Small intestine (tissue), 16 donors: ENCODE measurements at places on chromosomes 12 and 14.
A peak's percentile ranks its signal among the peaks of the same experiment; 100 is the strongest.

- DNase-seq, result no peak
Measured at GRCh38 chr14:105080161-105080560, 14.9 kb upstream of the GPR132 start.

GRCh38 chr14:31139301-31139847 is 68.2 kb downstream of the HECTD1 start:
- no peak for DNase-seq

- DNase-seq, result no peak
Measured at GRCh38 chr12:49792181-49792970, 35.8 kb downstream of the NCKAP5L start.

GRCh38 chr14:90381011-90381786 is 15.6 kb upstream of the CALM1 start:
- DNase-seq, result peak; percentile 88

- no peak for DNase-seq
Measured at GRCh38 chr14:44893535-44893934, 68.2 kb downstream of the KLHL28 start.

GRCh38 chr12:51076236-51076930 is 7.0 kb downstream of the CSRNP2 start:
- DNase-seq, result no peak

- DNase-seq, result no peak
Measured at GRCh38 chr12:51896236-51896635, 8.3 kb downstream of the ANKRD33 start.
